ENCODE measurements at places on chromosomes 1 and 21. TPM values are rescaled to one million over a fixed set of nuclear protein-coding genes. Genes with fewer than 3 reads are reported as not detected.
A peak's percentile ranks its signal among the peaks of the same experiment; 100 is the strongest.

The KLF17 gene
- total RNA-seq: 0.18 TPM

DNA sequence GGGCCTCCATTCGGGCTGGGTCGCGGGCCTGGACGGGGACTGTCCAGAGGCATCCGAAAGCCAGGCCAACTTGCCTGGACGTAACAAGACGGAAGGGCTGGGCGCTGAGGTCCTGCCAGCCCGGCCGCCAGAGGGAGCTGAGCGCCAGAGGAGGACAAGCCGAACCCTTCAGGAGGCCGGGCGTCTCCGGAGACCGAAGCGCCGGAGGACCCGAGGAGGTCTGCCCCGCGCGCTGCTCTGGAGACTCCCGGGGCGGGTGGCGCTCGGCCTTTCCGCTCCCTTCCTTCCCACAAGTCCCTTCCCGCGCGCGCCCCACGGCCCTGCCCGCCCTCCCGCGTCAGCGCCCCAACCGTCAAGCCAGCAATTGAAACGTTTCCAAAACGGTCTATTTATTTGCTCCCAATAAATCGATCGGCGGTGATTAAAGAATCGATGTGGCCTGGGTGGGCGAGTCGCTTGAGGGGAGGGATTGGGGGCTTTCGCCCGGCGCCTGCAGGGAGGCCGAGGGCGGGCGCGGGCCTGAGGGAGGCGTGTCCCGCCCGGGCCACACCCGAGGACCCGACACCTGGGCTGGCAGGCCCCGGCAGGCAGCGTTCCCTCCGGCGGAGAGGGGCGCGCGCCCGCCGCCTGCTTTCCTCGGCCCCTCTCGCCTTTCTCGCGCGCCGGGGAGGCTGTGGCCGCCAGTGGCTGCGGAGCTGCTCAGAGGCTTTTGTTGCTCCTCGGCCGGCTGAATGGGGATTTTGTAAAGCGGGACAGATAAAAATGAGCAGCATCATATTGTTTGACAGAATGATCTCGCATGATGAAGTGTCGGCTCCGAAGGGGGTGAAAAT lies 5.2 kb upstream of the FOXD3 start:
- DNase-seq: peak; percentile 90

The PEAR1 gene
- 13.7 TPM for total RNA-seq

DNA sequence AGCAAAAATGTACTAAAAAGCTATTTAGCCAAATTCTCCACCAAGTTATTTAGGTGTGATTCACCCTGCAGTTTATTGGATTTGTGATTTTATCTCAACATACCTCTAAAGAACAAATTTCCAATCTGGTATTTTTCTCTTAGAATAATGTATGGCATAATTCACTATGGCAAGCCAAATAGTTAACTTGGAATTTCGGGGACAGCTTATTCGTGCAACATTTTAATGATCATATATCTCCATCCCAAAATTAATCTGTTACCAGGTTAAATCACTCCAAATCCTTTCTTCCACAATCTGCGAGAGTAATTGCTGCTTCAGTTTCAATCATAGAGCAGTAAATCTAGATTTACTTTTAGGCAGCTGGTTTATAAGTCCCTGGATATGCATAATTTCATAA lies 53.4 kb downstream of the ERICH3 start:
- DNase-seq: no peak

- DNase-seq: no peak
Measured at GRCh38 chr1:222523852-222524251, 24.1 kb downstream of the HHIPL2 start.
